ENCODE measurements at places on chromosomes 1 and 21.

DNA sequence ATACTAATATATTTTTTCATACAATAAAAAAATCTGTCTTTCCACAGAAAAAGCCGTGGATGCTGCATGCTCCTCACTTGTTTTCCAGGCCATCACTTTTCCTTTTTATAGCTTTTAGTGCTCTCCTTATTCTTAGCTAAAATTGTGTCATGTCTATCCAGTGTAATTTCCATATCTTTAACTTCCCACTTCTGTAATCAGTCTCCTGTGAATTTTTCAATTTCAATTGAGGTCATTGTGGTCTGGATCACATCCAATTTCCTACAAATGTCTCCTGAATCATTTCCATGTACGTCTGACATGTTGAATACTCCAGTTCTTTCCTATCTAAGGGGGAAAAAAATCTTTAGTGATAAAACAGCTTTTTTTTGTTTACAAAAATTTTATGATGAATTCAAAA lies 838.2 kb upstream of the B3GALT2 start:
- DNase-seq = no peak

GRCh38 chr1:41021526-41022308 lies at the start of gene SLFNL1:
Gene SLFNL1 (minus strand): TSS chr1:41021725. CDS start chr1:41020660, 1,065 bp downstream.
- no peak for DNase-seq

- DNase-seq = peak; percentile 36
Measured at GRCh38 chr21:31558189-31558961, 101.1 kb upstream of the SOD1 start.

GRCh38 chr1:101026430-101026788 lies 825 bp upstream of the DPH5 start:
- DNase-seq = no peak

- DNase-seq = no peak
Measured at GRCh38 chr21:37460196-37460595, 93.6 kb downstream of the DYRK1A start.

DNA sequence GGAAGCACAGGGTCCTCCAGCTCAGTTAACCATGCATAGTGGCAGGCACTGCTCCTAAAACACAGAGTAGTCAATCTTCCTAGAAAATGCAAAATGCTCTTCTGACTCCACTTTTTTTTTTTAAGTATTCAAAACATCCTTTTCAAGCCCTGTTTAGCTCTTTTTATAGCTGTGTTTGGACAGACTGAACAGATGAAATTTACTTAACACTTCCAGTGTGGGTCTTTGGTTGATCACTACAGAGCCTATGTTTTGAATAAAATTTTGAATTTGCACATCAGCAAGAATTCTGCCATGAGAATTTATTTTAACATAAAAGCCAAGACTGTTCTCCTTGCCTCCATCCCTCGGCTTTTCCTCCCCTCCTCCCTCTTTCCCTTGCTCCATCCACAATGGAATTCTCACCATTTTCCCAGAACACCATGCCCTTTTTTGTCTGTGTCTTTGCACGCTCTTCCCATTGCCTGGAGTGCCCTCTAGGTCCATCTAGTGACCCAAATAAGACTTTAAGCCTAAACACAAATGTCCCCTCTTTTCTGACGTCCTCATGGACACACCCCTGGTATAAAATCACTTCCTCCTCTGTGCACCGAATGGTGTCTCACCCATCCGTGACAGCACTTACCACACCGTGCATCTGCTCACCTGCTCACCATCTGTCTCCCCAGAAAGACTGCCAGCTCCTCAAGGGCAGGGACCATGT lies 24.0 kb upstream of the CPT2 start:
- DNase-seq = no peak

DNA sequence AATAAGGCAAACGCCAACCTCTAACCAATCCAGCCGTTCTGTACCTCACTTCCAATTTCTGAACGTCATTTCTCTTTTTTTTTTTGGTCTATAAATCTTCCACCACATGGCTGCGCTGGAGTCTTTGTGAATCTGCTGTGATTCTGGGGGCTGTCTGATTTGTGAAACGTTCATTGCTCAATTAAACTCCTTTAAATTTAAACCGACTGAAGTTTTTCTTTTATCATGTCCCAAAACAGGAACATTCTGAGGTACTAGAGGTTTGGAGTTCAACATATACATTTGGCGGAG lies 65.5 kb upstream of the BACH1 start:
- no peak for DNase-seq

- no peak for DNase-seq
Measured at GRCh38 chr1:47724432-47724999, 272.7 kb downstream of the TRABD2B start.

DNA sequence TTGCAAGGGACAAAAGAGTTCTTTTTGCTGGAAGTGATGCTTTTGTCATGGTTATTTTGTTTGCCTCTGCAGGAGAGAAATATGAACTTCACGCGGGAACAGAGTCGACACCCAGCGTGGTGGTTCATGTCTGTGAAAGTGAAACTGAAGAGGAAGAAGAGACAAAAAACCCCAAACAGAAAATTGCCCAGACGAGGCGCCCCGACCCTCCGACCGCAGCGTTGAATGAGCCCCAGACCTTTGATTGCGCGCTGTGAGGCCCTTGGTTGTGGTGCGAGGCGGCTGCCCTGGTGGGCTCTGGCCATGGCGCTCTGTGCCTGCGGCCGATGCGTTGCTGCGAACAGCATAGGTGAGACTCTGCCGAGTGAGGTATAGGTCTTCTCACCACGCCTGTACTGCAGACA lies 20.9 kb upstream of the NCMAP start:
- no peak for DNase-seq

DNA sequence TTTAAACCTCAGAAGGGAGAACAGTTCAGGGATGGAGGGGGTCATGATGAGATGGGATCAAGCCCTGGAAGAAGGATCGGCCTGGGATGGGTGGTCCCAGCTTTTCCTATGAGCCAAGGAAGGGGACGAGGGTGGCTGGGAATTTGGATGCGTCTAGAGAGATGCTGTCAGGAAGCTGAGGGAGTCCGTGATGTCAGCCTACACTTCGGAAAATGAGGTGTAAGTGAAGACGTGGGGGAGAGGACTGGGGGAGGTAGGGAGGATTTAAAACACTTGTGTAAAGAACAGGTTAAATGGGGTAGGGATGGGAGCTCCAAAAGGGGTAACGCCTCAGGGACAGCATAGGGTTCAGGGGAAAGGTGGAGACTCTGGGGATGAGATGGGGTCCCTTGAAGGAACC lies 27.5 kb downstream of the DLGAP3 start:
- no peak for DNase-seq

All from NCI-H748 treated with DMSO at 0.1 percent for 48 hours (cell line).